ENCODE measurements at places on chromosomes 11 and 22.

- DNase-seq: no peak
Measured at GRCh38 chr11:12768726-12769673, 94.8 kb downstream of the TEAD1 start.

- DNase-seq: no peak
Measured at GRCh38 chr11:90525962-90526361, 303.1 kb upstream of the CHORDC1 start.

- DNase-seq: no peak
Measured at GRCh38 chr11:10387206-10388083, 67.6 kb upstream of the AMPD3 start.

DNA sequence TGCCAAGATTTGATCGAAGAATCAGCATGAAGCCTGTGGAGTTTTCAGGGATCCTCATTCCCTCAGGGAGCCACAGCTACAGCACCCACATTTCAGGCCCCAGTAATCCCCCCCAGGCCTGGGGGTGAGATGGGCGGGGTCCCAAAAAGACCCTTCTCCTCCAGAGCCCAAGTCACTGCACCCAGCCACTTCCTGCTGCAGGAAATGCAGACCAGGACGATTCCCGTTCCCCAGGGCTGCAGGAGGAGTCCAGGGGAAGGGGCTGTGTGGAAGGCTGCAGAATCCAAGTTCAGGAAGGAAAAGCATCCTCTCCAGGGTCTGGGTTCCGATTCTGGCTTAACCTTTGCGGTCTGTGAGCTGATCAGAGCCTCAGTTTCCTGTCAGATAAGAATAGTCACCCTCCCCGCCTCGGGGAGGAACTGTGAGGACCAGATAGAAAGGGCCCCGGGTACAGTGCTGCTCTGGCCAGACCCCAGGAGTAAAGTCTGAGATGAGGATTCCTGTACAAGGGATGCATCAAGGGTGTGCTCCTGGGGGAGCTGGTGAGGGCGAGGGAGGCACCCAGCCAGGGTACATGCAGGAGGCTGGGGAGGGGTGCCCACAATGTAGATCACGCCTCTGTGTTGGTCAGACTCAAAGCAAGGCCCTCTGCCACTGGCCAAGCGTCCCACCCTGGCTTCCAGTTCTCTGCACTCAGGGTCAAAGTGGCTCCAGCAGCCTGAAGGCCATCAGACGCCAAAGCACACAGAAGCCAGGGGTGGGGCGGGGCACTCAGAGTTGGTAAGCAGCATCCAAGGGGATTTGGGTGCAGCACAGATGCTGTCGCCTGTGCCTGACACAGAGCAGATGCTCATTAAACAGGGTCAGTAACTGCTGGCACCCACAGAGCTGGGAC lies 30.1 kb upstream of the TP53I11 start:
- DNase-seq: no peak

- DNase-seq: no peak
Measured at GRCh38 chr11:109865548-109866186, 227.5 kb upstream of the ZC3H12C start.

- DNase-seq: no peak
Measured at GRCh38 chr11:128323381-128323780, 264.0 kb downstream of the ETS1 start.

GRCh38 chr11:47797633-47798032 lies 30.5 kb upstream of the FNBP4 start:
- DNase-seq: no peak

DNA sequence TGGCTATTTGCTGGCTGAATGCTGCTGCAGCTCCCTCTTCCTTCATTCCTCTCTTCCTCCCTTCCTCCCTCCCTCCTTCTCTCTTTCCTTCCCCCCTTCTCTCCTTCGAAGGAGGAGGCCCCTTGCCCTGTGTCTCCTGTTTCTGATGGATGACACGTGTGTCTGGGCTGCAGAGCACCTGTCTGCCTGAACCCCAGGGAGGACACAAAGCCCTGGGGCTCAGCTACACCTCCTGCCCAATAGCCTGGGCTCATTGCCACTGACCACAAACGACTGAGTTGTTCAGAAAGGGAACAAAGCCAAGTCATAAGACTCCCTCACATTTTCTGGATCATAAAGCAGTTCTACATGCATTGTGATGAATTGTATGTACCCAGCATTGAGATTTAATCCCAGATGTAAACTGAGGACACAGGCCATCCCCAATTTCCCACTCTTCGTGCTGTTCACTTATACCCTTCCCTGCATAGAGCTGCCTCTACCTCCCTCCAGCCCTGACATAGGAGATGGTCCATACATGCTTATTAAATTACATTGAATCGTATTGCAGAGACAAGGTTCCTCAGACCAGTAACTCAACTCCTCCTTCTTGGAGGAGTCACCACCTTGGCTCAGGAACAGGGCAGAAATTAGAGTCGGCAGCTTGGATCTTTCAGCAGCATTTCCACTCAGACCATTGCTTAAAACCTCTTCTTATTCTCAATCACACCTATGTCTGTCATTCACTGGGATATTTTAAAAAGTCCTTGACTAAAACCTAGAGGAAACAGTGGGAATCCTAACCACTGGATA lies 1.2 kb downstream of the CSRP3 start:
- no peak for DNase-seq

- no peak for DNase-seq
Measured at GRCh38 chr22:29689206-29689879, 30.5 kb upstream of the CABP7 start.

- DNase-seq: no peak
Measured at GRCh38 chr11:133531971-133532651, at the start of gene OPCML. Gene OPCML, minus strand, starts transcription at chr11:133532501.

DNA sequence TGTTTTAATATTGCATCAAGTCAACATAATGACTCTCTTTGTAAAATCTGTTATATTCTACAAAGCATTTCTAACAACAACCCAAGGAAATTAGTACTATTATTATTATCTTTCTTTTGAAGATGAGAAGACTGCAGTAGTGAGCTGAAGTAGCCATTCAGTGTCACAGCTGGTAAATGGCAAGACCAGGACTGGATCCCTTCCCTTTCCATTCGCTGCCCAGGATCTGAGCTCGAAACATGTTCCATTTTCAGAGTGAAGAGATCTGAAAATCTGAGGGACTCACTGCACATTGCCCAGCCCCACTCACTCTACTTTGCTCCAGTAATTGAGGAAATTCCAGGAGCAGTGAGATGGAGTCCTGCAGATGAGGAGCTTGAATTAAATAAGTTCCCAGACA lies 240.0 kb upstream of the BLID start:
- no peak for DNase-seq

DNA sequence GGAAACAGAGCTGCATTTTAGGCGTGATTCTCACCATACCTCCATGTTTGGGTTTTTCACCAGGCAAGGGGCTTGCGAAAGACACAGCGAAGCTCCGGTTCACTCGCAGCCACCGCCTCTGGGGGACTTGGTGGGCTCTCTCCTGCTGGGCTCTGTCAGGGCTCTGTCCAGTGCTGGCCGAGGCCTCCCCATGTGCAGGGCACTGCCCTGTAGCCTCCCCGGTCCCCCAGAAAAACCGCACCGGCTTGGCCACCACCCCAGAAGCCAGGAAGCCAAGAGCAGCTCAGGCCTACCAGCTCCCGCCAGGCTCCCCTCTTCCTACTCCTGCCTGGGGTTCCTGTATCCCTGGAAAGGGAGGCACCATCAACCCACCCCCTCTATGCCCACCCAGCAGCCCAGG lies 151.5 kb downstream of the CTTN start:
- no peak for DNase-seq

DNA sequence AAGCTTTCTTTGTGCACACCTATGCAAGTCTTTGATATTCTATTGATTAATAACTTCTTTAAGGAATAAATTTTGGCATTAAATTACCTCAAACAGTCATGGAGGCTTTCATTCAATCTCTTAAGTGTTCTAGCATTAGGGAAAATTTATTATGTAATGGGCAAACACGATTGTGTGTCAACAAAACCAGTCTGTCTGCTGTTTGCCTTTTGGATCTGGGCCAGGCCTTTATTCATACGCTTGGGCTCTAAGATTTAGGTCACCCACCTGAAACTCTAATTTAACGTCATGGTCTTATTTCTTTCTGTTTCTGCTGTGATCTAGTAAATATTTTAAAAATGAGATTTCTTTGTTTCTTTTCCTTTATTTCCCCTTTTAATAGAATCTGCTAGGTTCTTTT lies 1270.6 kb downstream of the LRRC4C start:
- no peak for DNase-seq

DNA sequence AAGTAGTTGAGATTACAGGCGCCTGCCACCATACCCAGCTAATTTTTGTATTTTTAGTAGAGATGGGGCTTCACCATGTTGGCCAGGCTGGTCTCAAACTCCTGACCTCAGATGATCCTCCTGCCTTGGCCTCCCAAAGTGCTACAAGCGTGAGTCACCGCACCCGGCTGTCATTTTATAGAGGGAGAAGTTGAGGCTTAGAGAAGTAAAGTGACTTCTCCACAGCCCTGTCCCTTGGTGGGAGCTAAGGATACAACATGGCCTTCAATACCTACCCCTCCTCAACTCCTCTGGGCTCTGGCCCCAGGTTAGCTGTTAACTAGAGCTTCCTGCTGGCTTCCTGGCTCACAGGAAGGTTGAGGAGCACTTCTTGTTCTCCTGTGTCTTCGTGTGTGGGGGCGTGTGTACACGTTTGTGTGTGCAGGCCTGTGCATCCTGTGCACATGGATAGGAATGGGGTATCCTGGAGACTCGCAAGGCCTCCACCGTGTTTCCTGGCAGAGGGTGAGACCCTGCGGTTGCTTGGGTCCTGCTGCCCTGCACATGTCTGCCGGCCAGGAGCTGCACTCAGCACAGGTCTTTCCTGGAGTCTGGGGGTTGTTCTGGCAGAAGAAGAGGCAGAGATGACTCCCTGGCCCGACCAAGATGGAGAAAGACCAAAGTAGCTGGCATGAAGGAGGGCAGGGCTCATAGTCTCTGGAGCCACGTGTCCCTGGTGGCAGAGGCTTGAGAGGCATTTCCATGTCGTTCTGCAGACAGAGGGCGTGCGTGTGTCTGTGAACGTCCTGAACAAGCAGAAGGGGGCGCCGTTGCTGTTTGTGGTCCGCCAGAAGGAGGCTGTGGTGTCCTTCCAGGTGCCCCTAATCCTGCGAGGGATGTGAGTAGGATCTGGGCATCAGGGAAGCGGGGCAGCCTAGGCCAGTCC lies 2.4 kb downstream of the SIDT2 start:
- DNase-seq: peak; percentile 22

GRCh38 chr11:129590753-129591475 lies 215.3 kb downstream of the BARX2 start:
- DNase-seq: no peak

- DNase-seq: no peak
Measured at GRCh38 chr11:112623057-112623456, 338.2 kb upstream of the NCAM1 start.

- DNase-seq: no peak
Measured at GRCh38 chr11:128720522-128720985, 26.7 kb downstream of the FLI1 start.

DNA sequence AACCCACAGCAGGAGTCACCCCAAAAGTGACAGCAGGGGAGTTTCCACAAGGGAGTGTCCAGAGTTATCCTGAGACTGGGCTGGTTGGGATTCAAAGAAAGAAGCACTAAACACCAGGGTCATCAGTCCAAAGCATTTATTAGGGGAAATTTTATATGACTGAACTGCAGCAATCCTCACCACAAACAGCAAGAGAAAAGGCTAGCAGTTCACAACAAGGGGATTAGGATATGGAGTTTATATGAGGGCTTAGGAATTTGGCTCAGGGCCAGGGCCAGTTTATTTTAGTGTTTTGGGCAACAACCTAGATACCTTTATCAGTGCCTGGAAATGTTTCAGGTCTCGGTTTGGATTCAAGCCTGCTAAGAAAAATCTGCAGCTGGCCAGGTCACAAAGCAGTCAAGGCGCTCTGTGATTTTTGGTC lies 4.6 kb upstream of the TMEM126A start:
- DNase-seq: no peak

Measured in activated naive CD4-positive, alpha-beta T cell (primary cell).